ENCODE measurements at places on chromosomes 3 and 15.

- no peak for DNase-seq
Measured at GRCh38 chr3:79306934-79307570, 460.7 kb downstream of the ROBO1 start.

GRCh38 chr3:66390013-66390412 is 110.8 kb downstream of the LRIG1 start:
- no peak for DNase-seq

GRCh38 chr15:101318147-101318819 is 23.2 kb upstream of the SNRPA1 start:
- no peak for DNase-seq

DNA sequence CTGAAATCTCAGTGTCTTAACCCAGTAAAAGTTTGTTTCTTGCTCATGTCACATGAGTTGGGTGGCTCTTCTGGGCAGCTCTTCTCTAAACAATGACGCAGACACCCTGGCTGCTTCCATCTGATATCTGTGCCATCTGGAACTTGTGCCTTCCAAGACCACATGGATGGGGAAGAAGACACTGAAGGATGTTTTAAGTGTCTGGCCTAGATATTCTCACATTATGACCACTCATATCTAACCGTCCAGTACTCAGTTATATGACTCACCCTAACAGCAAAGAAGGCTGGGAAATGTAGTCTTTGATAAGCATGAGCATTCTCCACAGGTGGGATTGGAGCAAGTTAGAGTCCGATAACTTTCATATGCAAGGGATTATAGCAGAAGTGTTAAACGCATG is 66.4 kb downstream of the RYR3 start:
- DNase-seq, result no peak

DNA sequence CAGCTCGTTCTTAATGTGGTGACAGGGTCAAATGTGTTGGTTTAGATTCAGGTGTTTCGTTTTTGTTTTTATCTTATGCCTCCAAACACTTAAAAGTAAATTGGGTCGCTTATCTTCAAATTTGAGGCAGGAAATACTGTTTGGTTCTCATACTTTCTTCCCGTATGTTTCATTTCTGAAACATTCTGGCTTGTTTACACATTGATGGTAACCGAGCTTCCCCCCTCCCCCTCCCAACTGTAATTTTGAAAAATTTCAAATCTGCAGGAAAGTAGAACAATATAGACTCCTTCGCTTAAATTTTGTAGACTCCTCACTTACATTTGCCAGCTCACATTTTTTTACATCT is 64.9 kb downstream of the CMTM8 start:
- no peak for DNase-seq

- DNase-seq, result peak; percentile 41
Measured at GRCh38 chr15:20341901-20342600, 199.5 kb downstream of the GOLGA6L6 start.

DNA sequence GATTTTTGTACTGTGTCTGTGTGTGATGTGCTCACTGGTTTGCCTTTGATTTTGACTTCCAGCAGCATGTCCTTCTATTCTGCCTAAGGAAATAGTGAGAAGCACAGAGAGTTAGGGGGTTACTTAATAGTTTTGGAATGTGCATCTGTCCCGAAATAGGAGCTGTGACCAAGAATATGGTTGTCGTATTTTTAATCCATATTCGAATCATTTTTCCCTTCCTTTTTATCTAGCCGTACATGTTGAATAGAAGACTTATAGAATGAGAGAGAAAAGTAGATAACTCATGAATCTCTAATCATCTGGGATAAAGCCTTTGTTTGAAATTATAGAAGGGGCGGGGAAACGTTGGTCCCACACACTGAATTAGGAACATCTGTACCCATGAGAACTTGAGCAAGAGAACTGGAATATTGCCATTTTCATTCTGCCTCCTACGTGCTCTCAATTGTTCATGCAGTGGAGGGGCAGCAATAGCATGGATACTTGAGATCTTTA is 23.6 kb downstream of the CRTC3 start:
- DNase-seq, result no peak

GRCh38 chr3:110227991-110228390 is 843.6 kb upstream of the NECTIN3 start:
- DNase-seq, result no peak

- DNase-seq, result no peak
Measured at GRCh38 chr3:134064081-134064480, 34.4 kb upstream of the SLCO2A1 start.

DNA sequence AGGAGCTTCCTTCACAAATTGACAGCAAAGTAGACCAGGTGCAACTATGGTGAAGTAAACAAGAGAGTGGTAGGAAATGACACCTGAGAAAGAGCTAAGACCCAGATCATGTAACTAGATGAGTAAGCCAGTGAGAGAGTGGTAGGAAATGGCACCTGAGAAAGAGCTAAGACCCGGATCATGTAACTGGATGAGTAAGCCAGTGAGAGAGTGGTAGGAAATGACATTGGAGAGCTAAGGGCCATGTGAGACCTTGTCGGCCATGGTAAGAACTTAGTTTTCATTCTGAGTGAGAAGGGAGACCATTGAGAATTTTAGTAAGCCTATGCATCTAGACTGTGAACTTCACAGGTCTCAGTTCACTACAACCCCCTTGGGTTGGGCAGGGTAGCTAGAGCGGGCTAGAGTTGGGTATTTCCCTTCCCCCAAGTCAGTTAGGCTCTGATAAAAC is 5.4 kb upstream of the SENP7 start:
- peak; percentile 67 for DNase-seq

- DNase-seq, result no peak
Measured at GRCh38 chr15:51311510-51311909, 26.9 kb downstream of the CYP19A1 start.
